NCI-H1436 treated with DMSO at 0.1 percent for 48 hours (cell line): ENCODE measurements at places on chromosomes 1 and 21.

GRCh38 chr1:20936621-20937020, 149.5 kb upstream of the HP1BP3 start:
- no peak for DNase-seq

DNA sequence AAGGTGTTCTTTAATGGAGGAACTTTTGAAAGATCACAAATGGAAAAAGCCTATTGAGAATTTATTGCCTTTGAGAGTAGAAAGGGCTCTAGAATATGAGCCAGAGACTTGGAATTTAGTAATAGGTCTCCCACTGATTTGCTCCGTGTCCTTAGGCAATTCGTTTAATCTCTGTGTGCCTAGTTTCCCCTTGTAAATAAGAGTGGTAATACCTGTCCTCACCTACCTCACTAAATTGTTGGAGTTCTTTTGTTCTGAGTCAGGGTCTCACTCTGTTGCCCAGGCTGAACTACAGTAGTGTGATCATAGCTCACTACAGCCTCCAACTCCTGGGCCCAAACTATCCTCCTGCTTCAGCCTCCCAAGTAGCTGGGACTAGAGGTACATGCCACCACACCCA, 15.0 kb upstream of the TEKT2 start:
- no peak for DNase-seq

- no peak for DNase-seq
These were observed 561 bp downstream of the SLC26A9 start for GRCh38 chr1:205942631-205943159.

DNA sequence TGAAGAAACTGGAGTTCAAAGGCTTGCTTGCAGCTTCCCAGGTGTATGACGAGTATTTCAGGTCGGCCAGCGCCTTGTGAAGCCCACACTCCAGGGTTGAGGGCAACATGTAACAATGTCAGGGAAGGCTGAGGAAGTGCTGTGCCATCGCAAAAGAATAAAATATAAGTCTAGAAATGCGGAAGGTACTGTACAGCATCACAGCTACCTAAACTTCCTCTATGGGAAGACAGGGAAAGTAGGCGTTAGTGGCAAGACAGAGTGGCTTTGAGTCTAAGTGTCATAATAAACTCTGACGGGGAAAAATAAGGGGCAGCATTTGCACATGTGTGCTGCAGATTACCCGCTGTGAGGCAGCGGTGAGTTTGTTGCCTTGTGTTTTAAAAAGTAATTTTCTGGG, 28.9 kb downstream of the DOP1B start:
- DNase-seq, result no peak

- DNase-seq, result no peak
These were observed 1.7 kb downstream of the NR5A2 start for GRCh38 chr1:200029035-200029821.

- no peak for DNase-seq
These were observed 88.9 kb downstream of the COL24A1 start for GRCh38 chr1:86067626-86068025.

DNA sequence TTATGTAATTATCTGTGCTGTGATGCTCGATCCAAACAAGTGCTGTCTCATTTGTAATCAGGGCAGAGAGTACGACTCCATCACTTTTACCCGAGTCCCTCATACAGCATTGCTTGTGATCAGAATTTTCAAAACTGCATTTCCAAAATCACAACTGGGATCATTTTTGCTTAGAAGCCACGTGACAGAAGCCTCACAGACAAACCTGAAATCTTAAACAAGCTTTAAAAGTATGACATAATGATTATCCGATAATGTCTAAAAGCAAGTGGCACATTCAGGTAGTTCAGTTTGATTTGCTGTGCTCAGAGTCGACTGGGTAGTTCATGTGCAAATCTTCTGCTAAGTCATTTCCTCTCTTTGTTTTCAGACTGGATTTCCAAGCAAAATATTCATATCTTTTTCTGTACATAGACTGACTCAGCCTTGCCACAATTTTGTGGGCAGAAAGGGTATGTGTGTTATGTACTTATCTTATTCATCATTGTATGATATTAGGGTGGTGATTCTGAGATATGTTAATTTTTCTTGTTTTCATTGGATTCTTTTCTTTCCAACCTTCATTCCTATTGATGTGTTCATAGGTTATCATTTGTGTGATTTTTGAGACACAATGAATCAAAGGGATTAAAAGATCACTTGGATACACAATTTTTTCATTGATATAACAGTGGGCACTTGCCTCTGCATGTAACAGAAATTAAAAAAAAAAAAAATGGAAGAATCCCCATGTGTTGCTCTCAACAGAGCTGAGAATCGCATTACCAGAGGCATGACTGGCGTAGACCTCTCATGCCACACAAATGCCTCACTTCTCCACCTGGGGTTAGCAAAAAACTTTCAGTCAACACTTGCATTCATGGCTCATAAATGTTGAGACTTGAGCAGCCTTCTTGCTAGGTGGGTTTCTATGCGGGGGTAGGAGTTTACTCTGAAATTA, 355.7 kb downstream of the LTN1 start:
- DNase-seq, result no peak

DNA sequence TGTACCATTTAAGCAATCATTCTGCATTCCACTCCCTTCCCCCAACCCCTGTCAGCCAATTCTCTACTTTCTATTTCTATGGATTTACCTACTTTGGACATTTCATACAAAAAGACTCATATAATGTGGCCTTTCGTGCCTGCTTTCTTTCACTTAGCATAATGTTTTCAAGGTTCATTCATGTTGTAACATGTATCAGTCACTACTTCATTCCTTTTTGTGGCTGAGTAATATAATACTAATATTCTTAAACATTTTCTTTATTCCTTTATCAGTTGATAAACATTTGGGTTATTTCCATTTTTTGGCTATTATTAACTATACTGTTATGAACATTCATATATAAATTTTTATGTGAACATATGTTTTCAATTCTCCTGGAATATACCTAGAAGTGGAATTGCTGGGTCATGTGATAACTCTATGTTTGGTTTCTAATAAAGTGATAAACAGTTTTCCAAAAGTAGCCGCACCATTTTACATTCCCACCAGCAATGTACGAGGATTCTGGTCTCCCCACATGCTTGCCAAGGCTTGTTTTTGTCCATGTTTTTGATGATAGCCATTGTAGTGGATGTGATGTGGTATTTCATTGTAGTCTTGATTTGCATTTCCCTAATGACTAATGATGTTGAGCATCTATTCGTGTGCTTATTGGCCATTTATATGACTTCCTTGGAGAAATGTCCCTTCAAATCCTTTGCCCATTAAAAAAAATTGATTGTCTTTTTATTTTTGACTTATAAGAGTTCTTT, 61.9 kb upstream of the GNG12 start:
- DNase-seq, result no peak

DNA sequence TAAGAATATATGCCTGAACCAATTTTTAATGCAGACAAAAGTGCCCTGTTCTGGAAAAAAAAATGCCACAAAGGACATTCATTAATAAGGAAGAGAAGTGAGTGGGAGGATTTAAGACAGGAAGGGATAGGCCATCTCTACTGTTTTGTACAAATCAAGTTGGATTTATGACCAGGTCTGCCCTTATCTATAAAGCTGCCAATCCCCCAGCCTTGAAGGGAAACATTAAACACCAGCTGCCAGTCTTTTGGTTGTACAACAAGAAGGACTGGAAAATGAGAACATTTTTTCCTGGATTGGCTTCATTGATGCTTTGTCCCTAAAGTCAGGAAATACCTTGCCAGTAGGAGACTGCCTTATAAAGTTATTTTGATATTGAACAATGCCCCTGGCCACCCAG, 444.0 kb downstream of the NPHP4 start:
- DNase-seq, result no peak

GRCh38 chr1:101483982-101484688, 247.3 kb downstream of the S1PR1 start:
- no peak for DNase-seq

DNA sequence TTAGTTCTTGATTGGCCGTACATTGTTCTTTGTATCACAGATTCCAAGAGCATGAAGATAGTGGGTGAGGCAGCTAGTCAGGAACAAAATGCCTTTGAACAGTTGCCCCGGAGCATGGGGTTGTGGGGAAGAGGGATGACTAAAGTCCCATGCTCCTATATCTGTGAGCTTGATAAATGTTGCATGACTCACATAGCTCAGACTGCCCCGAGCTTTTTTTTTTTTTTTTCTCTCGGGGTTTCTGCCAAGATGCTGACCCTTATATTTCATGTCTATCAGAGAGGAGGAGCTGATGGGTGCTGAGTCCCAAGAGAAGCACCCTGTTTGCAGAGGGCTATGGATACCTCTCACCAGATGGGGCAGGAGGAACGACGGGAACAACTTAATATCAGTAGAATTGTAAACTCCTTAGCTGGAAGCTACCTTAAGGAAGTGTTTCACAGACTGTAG, 40.6 kb downstream of the SRRM1 start:
- DNase-seq, result no peak

DNA sequence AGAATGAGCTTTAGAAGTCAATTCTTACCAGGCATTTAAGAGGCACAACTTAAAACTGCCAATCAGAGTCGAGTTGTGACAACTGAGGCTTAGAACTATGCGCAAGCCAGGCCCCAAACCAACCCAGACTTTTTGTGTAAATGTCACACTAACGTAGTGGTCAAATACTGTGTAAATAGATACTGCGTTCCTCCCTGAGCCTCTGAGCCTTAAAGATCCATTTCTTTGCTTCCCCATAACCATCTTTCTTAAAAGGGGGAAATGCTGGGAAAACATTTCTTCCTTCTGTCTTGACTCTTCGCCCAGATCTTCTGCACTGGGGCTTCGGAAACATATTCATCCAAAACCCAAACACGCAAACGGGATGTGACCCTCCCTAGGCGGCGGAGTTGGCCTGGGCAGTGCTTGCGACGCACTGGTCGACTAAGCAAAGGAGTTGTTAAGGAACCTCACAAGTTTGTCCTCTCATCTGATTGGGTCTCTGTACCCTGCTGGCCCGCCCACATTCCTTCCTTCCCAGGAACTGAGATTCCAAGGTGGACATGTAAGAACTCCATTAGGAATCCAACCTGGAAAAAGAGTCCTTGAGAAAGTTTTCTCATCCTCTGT, 2.6 kb downstream of the ADAMTS5 start:
- no peak for DNase-seq

- no peak for DNase-seq
These were observed 1.7 kb downstream of the IL6R start for GRCh38 chr1:154406886-154407197.

DNA sequence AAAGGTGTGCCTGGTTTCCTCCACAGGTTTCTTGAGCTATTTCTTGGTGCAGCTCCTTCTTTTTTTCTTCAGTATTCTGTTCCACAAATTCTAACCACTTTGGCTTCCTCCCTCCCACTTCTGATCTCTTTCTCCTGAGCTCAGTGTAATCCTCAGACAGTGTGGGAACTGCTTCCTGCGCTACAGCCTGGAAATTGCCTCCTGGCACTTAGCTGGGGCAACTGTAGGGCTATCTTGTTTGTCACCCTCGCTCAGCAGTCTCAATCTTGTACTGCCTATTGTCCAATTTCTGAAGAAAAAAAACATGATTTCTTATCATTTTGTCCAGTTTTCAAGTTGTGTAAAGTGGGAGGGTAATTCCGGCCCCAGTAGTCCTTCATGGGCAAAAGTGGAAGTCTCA, 24.0 kb upstream of the GALNT2 start:
- no peak for DNase-seq

DNA sequence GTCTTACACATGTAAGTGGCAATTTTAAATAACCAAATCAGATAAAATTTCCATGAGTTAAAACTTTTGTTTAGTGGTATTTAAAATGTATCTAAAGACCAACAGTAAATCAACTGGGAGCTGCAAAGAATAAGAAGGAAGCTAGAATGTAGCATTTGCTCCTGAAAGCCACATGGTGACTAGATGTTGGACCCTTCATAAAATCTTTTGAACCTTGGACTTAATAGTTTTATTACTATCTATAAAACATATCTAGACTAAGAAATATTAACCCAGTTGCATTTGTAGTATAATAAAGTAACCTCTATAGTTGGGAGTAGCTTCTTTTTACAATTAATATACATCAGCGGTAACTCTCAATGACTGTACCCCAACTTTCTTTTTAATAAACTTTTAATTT, 72.1 kb downstream of the UBE4B start:
- DNase-seq, result no peak

- no peak for DNase-seq
These were observed 71.5 kb upstream of the DISP3 start for GRCh38 chr1:11407301-11407994.

DNA sequence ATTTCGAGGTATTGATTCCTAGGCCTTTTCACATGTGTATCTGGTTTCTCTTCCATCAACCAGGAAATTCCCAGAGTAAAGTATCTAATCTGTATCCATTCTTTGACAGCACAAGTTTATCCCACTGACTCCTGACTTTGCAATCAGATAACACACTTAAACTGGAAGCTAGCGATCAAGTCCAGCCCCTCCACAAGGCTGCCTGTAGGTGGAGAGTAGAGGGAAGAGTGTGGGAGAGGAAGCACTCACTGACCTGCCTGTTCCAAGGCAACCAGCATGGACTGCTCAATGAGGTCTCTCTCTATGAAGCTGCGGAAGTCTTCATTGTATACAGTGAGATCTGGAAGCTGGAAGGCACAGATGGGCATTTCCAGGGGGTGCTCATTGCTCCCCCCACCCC, 30.4 kb upstream of the MTMR11 start:
- DNase-seq, result no peak

DNA sequence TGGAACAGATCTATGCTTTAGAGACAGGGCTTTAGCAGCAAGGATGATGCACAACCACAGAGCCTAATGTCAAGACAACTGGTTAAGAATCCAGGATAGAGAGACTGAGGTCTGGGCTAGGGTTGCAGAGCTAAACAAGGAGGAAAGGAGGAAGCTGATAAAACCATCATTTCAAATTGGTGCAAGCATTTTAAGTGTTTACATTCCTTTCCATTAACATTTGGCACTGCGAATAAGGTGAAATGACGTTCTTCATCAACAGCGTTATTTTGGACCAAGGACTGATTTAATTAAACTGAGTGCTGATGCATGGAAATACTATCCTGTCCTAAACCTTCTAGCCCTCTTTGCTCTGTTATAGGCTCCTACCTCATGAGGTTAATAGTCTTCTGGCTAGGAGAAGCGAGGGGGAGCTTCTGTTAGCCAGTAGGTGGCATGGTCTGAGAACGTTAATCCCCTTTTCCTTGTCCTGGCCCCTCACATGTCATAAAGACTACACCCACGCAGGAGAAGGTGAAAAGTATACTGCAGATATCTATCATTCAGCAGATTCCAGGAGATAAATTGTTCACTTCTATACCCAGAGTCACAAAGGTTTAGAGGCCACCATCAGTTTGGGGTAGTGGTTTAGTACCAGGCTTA, 7.6 kb upstream of the C1orf21 start:
- no peak for DNase-seq

- DNase-seq, result no peak
These were observed 46.1 kb downstream of the SLC44A3 start for GRCh38 chr1:94866164-94866807.

DNA sequence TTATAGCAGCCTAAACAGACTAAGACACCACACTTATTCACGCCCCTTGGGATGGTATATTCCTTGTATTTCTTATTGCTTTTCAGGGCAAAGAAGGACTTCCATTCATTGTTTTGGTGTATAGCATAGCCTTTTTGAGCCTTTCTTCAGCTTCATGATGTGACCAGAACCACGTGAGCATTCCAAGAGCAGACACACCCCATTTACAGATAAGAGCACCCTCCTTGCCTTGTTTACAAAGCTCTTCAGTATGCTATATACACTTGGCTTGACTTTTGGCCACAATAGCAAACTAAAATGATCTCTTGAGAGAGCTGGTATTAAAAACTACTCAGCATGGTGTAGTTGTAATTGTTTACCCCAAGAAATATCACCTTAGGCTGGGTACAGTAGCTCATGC, 78.7 kb downstream of the PIK3R3 start:
- no peak for DNase-seq

GRCh38 chr1:64597113-64597512, 127.2 kb downstream of the CACHD1 start:
- no peak for DNase-seq
